Stimulated activated CD4-positive, alpha-beta T cell treated with anti-CD3 and anti-CD28 coated beads, TNF-alpha, amount 100 ng/mL, for 1 hour (primary cell): ENCODE measurements at places on chromosomes 1 and 21.

DNA sequence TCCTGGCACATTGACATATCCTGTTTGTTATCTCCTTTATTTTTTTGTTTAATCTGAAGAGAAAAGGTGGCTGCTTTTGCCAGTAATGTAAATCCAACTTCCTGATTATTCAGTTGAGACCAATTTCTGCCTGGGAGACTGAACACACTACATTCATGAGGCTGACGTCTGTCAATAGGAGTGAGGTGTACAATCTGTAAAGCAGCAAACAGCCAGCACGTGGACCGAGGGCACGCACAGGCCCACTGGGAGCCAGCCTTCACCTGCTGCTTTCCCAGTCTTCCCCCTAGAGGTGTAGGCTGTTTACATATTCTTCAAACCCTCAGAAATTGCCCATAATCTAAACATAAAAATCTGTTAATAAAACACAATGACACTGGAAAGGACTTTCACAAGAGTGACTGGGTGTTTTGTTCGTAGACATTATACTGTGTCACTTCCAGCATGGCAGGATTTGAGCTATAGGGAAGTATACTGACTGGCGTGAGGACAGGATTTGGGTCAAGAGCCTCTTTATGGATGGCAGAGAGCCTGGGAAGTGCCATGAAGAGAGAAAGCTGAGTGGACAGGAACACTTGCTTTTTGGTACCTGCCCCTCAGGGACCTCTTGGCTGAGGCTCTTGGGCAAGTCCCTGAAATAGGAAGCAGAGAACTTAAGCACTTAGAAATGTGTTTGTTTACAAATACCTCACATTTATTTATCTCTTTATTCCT, 552.9 kb upstream of the CAMK1G start:
- DNase-seq, result no peak

GRCh38 chr1:176904057-176904751, 260.3 kb downstream of the ASTN1 start:
- DNase-seq, result no peak

DNA sequence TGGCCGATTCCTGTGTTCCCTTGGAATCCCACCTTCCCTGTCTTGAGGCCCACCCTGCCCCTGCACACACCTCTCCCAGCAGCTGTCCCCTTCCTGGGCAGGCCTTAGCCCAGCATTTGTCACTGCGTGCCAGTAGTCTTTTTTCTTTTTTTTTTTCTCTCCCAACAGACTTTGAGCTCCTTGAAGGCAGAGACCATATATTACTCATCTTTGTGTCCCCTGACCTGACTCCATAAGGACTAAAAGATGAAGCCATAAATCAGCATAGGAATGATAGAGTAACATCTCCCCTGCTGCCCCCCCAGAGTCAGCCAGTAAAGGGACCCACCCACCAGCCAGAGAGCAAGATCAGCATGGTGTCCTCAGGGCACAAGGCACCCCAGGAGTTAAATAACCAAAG, 27.4 kb downstream of the PIGM start:
- DNase-seq, result no peak

DNA sequence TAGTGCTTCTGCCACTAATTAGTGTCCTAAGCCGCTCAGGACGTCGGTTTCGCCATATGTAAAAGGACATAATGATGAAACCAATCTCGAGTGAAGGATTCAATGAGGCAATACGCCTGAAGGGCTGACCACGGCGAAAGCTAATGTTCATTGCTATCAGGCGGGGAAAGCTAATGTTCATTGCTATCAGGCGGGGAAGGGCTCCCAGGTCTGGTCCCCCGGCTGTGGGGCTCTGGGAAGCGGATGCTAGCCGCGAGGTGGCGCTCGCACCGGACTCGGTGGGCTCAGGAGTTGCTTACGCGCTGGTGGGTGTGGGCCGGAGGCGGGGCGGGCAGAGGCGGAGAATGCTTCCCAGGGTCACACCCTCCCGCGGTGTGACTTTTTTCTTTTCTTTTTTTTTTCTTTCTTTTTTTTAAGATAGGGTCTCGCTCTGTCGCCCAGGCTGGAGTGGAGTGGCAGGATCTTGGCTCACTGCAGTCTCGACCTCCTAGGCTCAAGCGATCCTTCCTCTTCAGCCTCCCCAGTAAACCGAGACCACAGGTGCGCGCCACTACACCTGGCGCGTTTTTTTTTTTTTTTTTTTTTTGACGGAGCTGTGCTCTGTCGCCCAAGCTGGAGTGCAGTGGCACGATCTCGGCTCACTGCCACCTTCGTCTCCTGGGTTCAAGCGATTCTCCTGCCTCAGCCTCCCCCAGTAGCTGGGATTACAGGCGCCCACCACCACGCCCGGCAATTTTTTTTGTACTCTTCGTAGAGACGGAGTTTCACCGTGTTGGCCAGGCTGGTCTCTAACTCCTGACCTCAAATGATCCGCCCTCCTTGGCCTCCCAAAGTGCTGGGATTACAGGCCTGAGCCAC, 1.1 kb upstream of the PEAR1 start:
- DNase-seq, result peak; percentile 81

GRCh38 chr1:175322109-175322508, 129.5 kb upstream of the KIAA0040 start:
- no peak for DNase-seq

- DNase-seq, result no peak
Measured at GRCh38 chr1:25890239-25891034, 14.9 kb upstream of the PAQR7 start.

GRCh38 chr1:153494976-153495535, 34.6 kb upstream of the S100A7 start:
- peak; percentile 26 for DNase-seq

DNA sequence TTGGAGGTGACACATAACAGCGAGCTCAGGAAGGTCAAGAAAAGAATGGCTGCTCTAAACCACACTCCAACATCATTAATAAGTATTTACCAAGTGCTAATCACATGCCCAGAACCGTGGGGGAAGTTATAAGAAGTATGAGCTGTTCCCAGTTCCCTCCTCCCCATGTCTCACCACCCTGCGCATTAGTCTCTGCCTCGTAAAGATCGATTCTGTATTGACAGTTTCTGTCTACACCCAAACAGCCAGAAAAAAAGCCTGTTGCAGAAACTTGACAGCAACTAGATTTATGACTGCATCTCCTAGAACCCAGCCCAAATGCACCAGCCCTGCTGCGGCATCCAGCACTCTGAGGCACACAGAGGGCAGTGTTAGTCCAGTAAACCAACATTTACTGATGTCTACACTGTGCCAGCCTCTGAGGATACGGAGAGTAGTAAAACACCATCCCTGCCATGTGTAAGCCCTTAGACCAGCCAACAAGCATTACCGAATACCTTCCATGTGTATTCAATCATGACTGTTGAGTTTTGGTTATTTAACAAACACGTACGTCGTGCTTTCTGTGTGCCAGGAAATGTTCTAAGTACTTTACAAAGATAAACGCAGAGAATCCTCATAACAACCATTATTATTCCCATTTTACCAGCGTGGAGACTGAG, 63.6 kb upstream of the ZBTB40 start:
- DNase-seq, result no peak

GRCh38 chr1:69494221-69494620, 73.5 kb upstream of the LRRC7 start:
- DNase-seq, result no peak
